ENCODE measurements at places on chromosomes 6 and 20.
A peak's percentile ranks its signal among the peaks of the same experiment; 100 is the strongest.

DNA sequence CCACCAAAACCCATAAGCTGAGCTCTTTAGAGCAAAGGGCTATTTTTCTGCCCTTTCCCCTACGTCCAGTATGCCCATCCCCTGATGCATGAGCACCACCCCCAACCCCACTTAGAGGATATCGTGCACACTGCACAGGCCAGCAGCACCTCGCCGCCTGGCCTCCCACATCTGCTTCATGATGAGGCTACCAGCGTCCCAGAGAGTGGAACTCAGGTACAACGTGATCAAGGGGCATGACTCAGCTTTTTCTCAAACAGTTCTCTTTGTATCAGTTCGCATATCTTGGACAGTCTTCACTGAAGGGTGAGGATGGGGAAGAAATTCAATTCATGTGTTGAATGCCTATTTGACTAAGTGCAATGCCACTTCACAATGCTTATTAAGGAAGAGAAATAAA, 81.9 kb upstream of the QKI start:
- DNase-seq: no peak

DNA sequence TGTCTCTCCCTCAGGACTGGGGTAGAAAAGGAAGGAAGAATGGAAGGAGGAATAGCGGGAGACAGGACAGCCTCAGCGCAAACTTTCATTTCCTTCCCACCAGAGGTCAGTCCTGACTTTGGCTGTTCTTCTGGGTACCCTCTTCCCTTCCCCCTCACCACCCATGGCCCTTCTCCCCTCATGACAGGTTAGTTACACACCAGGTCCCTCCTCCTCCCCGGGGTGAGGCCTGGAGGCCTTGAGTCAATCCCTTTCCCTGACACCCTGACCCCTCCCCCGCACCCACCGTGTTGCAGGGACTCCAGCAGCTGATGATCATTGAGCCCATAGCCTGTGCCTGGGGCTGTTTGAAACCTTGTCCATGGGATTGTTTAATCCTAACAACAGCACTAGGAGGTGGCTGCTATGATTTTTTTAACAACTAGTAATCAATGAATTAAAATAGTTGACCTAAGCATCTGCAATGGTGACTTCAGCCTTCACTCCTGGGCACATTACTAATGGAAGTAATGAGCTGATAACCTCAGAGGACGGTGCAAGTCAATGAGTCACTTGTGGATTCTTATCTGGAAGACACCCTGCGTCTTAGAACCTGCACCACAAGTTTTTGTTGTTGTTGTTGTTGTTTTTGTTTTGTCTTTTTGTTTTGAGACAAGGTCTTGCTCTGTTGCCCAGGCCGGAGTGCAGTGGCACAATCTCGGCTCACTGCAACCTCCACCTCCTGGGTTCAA, 46.6 kb upstream of the CCDC167 start:
- no peak for DNase-seq

DNA sequence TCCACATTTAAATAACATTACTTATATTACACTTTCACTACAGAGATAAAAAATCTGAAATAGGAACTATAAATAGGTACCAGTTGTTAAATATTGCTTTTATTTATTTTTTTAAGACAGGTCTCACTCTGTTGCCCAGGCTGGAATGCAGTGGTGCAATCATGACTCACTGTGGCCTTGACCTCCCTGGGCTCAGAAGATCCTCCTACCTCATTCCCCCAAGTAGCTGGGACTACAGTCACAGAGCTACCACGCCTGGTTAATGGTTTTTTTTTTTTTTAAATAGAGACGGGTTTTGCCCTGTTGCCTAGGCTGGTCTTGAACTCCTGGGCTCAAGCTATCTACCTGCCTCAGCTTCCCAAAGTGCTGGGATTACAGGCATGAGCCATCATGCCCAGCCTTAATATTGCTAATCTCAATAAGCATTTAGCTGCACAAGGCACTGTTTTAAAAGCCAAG, 17.3 kb downstream of the EEF1E1 start:
- peak; percentile 90 for DNase-seq

GRCh38 chr6:102187186-102187585, 793.7 kb downstream of the GRIK2 start:
- no peak for DNase-seq

GRCh38 chr6:21501021-21501354, 92.6 kb upstream of the SOX4 start:
- no peak for DNase-seq

GRCh38 chr6:117494694-117495318, 12.3 kb downstream of the DCBLD1 start:
- no peak for DNase-seq

DNA sequence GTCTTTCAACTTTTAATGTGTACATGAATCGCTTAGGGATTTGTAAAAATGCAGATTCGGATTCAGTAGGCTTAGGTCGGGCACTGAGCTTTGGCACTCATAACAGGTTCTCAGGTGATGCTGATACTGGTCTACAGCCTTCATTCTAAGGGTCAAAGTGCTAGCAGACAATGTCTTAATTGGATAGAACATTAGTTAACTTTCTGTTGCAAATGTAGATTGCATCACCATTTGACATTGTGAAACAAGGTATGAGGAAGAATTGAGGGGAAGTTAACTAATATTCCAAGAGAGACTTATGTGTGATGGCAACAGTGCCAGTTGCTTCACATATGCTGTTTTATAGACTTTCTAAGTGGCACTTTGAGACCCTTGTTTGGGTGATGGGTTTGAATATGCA, 86.9 kb downstream of the MLIP start:
- DNase-seq: peak; percentile 23

DNA sequence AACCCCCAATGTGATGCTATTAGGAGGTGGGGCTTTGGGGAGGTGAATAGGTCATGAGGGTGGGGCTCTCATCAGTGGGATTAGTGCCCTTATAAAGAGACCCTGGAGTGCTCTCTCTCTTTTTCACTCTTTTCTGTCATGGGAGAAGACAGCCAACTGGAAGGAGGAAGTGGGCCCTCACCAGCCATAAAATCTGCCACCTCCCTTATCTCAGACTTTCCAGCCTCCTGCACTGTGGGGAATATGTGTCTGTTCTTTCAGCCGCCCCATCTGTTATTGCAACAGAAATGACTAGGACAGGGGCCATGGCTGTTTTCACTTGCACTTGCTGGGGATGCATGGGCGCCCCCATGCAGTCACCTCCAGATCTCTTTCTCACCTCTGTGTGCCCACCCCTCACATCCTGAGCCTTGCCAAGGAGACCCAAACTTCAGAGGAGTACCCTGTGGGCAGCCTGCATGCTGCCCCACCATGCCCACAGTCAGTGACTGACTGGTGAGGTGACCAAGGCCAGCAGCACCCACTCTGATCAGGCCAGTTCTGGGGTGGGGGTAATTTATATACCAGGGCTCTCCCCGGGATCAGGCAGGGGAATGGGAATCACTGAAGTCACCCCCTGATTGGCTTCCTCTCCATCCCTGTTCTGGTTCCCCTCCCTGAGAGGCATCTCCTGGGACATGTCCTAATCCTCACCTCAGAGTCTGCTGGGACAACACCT, 118.4 kb downstream of the ANKRD60 start:
- DNase-seq: peak; percentile 10

DNA sequence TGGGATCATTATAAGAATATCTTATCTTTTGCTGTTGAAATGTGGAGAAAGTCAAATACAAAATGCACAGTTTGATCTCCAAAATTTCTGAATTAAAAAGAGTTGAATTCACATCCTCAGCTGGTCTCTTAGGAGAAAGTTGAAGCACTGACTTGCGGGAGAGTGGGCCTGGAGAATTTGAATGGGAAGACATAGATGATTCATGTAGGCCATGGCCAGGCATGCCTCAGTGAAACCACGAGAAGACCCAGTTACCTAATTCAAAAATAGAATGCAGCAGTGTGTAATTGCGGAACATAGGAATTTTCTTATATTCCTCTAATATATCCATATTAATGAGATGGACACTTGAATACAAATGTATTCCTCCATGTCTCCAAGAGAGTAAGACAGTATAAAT, 53.0 kb upstream of the DTNBP1 start:
- DNase-seq: no peak

DNA sequence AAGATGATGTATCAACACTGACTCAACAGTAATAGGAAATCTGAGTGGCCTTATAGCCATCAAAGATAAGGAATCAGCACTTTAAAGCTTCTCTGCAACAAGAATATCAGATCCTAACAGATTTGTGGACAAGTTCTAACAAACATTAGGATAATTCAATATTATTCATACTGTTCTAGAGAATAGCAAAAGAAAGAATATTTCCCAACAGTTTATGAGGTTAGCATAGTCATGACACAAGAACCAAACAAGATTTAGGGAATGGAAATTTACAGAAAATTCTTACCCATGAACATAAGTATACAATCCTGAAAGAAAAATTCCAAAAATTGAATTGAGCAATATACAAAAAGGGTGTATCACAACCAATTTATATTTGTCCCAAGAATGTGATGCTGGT, 64.3 kb upstream of the BTBD3 start:
- DNase-seq: peak; percentile 23

- DNase-seq: peak; percentile 37
Observed at GRCh38 chr6:713351-713750, 20.4 kb upstream of the EXOC2 start.

GRCh38 chr6:3616565-3617176, 134.8 kb downstream of the PXDC1 start:
- no peak for DNase-seq

- no peak for DNase-seq
Observed at GRCh38 chr20:44629017-44629385, 22.5 kb downstream of the ADA start.

- DNase-seq: no peak
Observed at GRCh38 chr6:79145301-79145700, 67.2 kb upstream of the PHIP start.

DNA sequence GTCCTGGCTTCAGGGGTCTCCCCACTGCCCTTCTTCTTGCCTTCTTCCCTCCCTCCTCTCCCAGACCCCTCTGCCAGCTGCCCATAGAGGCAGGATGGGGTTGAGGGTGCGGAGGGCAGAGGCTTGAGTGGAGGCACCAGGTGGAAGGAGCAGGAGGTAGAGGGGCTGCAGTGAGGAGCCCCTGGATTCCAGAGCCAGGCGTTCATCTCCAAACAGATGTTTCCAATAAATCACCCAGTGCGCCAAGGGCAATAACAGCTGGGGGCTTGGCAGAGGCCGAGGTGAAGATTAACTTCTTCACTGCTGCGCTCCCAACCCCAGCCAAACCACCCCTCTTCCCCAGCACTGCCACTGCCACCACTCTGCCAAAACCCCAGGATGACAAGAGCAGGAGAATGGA, 10.7 kb downstream of the MDFI start:
- no peak for DNase-seq

DNA sequence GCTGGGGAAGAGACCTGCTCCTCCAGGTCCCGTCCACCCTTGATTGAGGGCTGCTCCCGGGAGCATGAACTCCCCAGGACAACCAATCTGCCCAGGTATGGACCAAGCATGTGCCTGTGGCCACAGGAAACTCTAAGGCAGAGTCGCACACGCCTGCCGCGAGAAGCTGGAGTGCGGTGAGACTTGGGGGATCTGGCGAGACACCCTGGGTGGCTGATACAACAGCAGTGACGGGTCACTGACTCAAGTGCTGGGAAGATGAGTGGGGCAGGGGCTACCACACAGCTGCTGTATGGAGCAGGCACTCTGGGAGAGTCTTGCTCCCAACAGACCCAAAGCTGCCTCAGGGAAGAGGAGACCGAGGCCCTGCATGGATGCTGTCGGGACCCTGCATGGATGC, 40.1 kb downstream of the BFSP1 start:
- no peak for DNase-seq

DNA sequence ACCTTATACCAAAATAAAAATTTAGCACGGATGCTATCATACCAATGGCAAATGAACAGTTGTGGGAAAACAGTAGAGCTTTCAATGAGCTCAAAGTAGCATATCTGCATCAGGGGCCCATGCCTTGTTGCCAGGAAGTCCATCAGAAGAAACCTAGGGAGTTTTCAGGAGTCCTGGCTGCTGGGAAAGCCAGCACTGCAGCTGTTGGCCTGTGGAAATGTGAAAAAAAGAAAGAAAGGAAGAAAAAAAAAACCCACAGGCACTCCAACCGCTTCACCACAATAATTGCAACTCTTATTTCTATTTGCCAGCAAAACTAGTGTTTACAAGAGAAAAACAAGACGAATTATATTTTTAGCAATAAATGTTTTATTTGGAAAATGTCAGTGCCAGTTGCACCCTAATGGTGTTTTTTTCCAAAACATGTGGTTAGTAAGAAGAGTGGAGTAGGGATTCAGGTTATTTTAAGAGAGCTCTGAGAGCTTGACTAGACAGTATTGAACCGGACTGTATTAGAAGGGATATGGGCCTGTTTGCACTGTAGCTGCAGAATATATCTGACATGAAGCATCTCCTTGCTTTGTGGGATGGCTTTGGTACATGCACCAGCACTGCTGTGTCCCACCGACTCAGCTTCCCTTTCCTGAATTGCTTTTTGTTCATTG, 137.3 kb downstream of the CCDC170 start:
- DNase-seq: no peak

- no peak for DNase-seq
Observed at GRCh38 chr6:26445934-26446667, 5.8 kb downstream of the BTN3A3 start.

- DNase-seq: peak; percentile 51
Observed at GRCh38 chr6:29589423-29590048, 4.6 kb downstream of the OR2H2 start.

DNA sequence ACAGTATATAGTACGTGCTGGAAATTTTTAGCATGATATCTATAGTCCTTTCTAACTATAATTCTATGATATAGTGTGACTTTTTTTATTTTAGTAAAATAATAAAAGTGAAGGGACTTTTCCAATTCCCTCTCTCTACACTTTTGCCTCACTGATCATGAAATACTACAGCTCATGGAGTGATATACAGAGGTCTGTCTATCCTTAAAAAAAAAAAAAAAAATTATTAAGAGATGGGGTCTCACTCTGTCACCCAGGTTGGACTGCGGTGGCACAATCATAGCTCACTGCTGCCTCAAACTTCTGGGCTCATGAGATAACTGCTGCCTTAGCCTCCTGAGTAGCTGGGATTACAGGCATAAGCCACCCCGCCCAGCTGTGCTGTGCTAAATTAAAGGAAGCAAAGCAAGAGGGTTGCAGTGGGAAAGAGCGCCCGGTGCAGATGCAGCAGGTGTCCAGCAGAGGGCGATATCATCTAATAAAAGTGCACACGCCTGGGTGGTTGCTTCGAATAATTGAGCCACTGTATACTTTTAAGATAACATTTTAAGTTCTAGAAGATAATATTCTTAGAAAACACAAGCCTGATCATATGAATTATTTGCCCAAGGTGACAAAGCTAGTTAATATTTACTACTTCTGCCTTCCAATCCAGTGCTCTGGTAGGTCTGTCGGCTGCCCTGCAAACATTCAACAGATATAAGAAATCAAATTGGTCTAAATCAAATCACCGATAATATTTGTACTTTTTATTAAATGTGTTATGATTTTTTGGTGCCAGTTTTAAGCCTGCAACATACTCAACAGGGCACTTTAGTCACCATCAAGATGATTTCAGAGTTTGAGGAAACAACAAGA, 94.9 kb upstream of the NT5E start:
- peak; percentile 71 for DNase-seq

- peak; percentile 38 for DNase-seq
Observed at GRCh38 chr6:66897576-66897975, 1190.5 kb upstream of the EYS start.
